Cerebellar nuclear complex (tissue), 1 donor: ENCODE measurements at places on chromosomes 1 and 21.

- no peak for DNase-seq
Observed at GRCh38 chr1:201019321-201019977, 4.1 kb downstream of the KIF21B start.

DNA sequence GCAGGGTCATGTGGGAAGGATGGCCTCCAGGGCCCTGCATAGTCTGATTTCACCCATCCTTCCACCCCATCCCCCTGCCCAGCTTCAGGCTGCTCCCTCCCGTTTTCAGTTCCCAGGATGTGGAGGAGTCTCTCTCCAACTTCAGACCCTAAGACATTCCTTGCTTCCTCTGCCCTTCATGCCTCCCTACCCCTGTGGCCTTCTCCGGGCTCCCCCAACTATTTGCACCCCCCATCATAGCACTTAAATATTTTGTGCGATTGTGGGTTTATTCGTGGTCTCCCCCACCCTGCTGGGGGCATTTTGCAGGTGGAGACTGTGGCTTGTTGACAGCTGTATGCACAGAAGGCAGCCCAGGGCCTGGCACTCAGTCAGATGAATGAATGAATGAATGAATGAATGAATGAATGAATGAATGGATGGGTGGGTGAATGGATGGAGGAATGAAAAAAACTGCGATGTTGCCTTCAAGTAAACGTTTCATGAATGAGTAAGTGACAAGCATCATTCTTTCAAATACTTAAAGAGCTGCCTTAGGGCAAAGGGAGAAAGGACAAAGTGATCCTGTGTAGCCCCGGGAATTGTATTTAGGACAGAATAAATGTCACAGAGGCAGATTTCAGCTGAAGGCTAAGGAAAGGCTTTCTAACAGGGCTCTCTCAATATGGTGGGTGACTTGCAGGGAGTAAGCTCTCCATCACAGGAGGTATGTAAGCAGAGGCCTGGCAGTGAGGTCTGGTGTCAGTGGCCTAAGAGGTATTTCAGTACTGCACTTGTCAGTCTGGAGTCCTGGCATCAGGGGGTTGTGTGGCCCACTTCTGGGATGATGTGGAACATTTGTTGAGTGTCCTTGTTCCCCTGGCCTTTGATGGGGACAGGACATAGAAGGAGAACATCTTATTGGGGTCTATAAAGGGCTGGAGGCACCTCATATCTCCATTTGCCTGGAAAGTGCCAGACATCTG is 156.4 kb downstream of the PTPRU start:
- DNase-seq: no peak

DNA sequence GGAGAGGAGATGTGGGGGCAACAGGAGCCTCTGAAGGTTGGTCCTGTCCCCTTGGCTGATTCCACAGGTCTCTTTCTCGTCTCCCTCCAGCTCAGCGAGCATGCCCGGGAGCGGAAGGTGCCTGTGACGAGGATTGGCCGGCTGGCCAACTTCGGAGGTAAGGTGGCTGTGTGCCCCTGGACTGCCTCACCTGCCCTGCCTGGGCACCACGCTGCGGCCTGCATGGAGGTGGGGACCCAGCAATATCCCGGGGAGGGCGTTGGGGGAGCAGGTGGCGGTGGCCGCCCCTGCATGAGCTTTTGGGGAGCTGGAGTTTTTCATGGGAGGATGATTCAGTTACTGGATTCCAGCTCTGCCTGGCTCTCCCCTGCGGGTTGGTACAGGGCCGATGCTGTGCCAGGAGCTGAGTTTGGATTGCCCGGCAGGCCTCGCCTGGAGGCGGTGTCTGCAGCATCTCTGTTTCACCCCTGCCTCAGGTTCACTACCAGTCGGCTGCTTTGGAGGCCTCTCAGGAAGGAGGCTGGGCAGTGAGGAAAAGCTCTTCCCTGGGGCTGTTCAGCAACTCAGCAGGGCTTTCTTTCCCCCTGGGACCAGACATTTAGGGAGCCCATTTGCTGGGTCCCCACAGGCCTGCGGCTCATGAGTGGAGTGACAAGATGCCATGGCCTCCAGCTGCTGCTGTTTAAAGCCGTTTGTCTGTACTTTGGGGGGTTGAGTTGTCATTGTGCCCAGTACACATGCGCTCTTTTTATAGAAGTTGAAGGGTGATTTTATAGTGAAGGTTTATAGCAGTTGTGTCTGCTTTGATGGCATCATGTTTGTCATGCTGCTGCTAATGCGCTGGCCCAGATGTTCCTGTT is 25.7 kb downstream of the COQ8A start:
- no peak for DNase-seq

DNA sequence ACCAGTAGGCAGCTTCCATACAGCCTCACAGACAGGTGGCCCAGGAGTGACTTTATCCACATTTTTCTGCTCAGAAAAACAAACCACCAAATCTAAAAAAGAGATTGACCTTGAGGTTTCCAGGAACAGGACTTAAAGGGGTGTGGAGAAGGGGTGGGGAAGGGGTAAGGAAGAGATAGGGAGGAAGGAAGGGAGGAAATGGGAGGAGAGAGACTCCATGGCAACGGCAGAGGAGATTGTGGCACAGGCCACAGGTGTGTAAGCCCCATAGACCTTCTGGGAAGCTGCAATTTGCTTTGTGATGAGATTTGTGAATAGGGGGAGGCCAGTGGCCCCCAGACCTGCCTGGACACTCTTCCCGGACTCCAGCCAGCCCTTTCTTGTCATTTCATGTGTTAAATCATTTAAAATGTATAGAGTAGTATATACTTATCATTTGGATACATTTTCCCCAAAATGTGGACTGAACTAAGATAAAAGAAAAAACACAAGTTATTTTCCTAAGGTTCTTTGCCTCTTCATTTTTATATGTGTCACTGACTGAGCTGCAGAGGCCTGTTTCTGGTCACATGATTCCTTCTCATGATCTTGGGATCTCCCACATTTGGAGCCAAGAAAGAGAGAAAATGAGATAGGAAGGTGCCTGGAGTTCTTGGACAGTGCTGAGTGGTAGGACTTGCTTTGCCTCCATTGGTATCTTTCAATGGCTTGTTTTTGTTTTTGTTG is 55.5 kb downstream of the CLIC6 start:
- DNase-seq: no peak

DNA sequence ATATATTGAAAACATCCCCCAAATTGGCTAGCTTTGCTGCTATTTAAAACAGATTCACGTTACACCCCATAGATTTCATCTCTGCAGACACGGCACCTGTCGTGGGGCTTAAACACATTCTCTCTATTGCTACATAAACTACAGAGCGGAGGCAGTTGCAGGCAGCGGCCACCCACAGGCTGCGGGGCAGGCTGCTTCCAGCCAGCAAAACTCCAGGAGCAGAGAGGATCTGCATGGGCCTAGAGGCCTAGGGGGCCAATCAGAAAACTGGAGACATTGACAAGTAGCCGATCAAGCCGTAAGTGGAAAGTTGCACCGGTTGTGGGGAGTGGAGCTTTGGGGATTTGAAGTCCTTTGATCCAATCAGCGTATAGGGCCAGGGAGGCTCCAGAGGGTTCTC is 129.0 kb upstream of the KLHDC7A start:
- no peak for DNase-seq

DNA sequence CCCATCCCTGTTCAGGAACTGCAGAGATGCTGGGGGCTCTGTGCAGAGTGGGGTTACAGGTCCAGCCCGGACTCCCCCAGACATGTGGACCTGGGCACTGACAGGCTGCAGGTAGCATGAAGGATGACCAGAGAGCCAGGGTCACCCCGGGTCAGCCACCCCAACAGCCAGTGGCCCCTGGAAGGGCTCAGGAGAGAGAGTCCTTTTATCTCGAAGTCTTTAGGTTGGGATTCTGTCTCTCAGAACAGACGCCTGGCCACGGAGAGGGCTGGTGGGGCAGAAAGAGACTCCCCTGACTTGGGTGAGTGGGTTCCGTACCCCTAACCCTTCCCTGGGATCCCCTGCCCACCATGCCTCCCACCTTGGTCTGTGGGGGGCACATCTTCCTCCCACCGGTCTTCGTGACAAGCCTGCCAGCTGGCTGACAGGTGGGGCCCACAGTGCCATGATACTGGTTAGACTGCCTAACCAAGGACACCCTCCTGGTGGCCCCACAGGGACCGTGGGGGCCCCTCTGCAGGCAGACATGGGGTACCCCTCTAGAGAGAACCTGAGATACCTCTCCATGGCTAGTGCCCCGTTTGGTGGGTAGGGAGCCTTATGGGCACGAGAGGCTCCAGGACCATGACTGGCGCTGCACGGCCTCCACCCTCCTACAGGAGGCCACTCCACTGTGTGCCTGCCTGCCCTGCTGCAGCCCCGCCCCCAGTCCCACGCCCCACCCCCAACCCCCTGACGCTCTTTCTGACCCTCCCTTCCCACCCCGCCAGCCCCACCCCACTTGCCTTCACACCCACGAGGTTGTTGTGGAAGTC is 24.2 kb downstream of the WNT9A start:
- no peak for DNase-seq

- DNase-seq: no peak
Observed at GRCh38 chr1:32892368-32893197, 6.3 kb downstream of the HPCA start.

GRCh38 chr1:156388174-156389137 is 19.4 kb downstream of the RHBG start:
- DNase-seq: no peak

DNA sequence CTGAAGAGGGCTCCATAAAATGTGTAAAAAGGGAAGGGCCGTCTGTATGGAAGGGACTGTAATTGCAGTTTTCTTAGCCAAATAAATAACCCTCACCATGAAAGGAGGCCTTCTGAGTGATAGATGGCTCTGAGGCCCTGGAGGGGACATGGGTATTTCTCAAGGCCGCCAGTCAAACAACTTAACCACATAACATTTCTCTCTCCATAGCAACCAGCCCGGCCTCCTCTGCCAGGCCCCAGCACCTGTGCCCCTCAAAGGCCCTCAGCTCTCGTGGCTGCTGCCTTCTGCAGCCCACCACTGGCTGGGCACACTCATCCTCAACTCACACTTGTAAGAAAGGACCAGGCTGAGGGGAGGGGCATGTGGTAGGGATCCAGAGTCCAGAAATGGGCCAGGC is 57.0 kb upstream of the GJB5 start:
- DNase-seq: no peak

DNA sequence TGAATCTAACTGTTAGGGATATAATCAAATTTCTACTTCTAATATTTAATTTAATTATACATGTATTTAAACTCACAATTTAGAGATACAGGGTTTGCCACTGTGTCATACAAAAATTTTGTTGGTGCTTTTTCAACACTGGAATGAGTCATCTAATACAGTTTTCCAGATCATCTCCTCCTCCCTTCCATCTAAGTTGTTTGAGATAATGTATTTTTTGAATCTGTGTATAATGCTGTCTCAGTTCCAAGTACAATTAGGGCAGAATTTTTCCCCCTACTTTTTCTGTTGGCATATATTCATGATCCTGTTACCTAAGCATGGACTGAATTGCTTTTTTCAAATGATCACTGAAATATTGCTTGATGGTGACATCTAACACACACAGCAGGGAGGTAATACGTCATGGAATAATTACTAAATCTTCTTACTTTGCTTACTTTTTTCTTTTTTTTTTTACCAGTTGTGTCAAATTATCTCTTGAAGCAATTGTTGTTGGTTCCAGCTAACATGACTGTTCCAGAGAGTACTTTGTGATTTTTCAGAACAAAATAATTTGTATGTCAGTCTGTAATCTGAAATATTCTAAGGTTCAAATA is 146.0 kb downstream of the MAGI3 start:
- DNase-seq: no peak
